CD4-positive, alpha-beta memory T cell (primary cell): ENCODE measurements at places on chromosomes 1 and 21. TPM values are rescaled to one million over a fixed set of nuclear protein-coding genes. Genes with fewer than 3 reads are reported as not detected.

DNA sequence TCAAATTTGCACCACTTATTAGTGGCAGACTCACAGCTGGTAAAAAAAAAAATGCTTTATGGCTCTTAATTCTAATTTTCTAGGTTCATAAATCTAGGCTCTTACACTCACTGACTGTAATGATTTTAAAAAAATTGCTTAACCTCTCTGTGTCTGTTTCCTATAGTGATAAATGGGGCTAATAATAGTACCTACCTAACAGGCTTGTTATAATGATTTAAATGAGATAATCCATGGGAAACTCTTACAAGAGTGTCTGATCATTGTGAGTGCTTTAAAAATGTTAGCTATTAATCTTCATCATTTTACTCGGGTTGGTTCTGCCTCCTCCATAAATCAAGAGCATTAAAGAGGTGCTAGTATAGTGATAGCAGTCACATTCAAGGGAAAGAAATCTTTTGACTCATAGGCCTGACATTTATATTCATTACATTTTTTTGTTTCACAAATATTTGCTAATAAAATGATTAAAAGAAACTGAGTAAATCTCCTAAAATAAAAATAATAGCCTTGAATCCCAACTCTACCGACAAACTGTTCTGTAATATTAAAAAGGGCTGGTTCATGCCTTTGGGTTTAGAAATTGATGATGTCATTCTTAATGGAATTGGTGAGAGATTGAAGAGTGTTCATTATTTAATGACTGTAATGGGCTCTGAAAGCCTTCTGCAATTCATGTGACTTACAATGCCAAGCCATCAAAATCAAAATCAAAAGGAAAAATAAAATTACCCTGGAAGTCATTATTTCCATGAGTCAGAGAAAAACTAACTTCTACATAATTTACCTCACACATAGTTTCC is 93.9 kb upstream of the PALMD start:
- H3K4me1 ChIP-seq = no peaks in the 10 kb centered on the region
- no peak for DNase-seq
- no peaks in the 10 kb centered on the region for H3K27me3 ChIP-seq
- no peak overlapping the region for H3K4me3 ChIP-seq
- no peak overlapping the region for H3K27ac ChIP-seq

- no peaks in the 10 kb centered on the region for H3K36me3 ChIP-seq
- no peak overlapping the region for H3K4me3 ChIP-seq
- H3K27me3 ChIP-seq = no peaks in the 10 kb centered on the region
- H3K4me1 ChIP-seq = peaks cover 23% of the 10 kb centered on the region
- H3K27ac ChIP-seq = no peak overlapping the region
Observed at GRCh38 chr1:172815740-172816139, 156.8 kb downstream of the FASLG start.

Gene RPTN
- not detected for total RNA-seq

- no peak for DNase-seq
- no peak overlapping the region for H3K27ac ChIP-seq
- H3K4me3 ChIP-seq = no peak overlapping the region
- H3K27me3 ChIP-seq = no peaks in the 10 kb centered on the region
- H3K36me3 ChIP-seq = no peaks in the 10 kb centered on the region
Observed at GRCh38 chr1:183450093-183450492, 22.2 kb upstream of the SMG7 start.
